Bronchus fibroblast of lung (primary cell): ENCODE measurements at places on chromosomes 5 and 9. TPM values are rescaled to one million over a fixed set of nuclear protein-coding genes. Genes with fewer than 3 reads are reported as not detected.

C9orf152 gene
- total RNA-seq, result not detected in 2 replicates

SNCAIP gene
- 1.3 and 3.3 TPM in 2 replicates for total RNA-seq

SUSD3 gene
- 4.7 and 5.6 TPM in 2 replicates for total RNA-seq

SLC36A2 gene
- total RNA-seq, result not detected in 2 replicates

NTRK2 gene
- under 0.01 TPM in 1 of 2 replicates, not detected in the other for total RNA-seq

EMB gene
- total RNA-seq, result 0.74 and 1.0 TPM in 2 replicates

MACIR gene
- total RNA-seq, result 4.5 and 6.4 TPM in 2 replicates

SPATA31D4 gene
- not detected in 2 replicates for total RNA-seq

C5orf58 gene
- not detected in 2 replicates for total RNA-seq

ANKRD34B gene
- not detected in 2 replicates for total RNA-seq

SMIM33 gene
- not detected in 2 replicates for total RNA-seq

CER1 gene
- total RNA-seq, result not detected in 2 replicates

CD74 gene
- total RNA-seq, result 1.0 and 1.6 TPM in 2 replicates

REEP2 gene
- total RNA-seq, result 18.8 and 22.0 TPM in 2 replicates

GPR150 gene
- total RNA-seq, result 0.34 and 0.59 TPM in 2 replicates

DAB2 gene
- 44.7 and 54.3 TPM in 2 replicates for total RNA-seq

ZNF367 gene
- total RNA-seq, result 3.9 and 5.2 TPM in 2 replicates

FBXL7 gene
- total RNA-seq, result 6.7 and 6.8 TPM in 2 replicates

PPWD1 gene
- 15.1 and 20.8 TPM in 2 replicates for total RNA-seq

EXD3 gene
- 10.9 and 11.1 TPM in 2 replicates for total RNA-seq

NR5A1 gene
- not detected in 2 replicates for total RNA-seq

ROPN1L gene
- 0.45 and 1.3 TPM in 2 replicates for total RNA-seq

HTR1A gene
- total RNA-seq, result not detected in 2 replicates

ATP10B gene
- not detected in 2 replicates for total RNA-seq

AQP3 gene
- total RNA-seq, result 2.4 and 3.5 TPM in 2 replicates

MELK gene
- total RNA-seq, result 45.6 and 54.8 TPM in 2 replicates

SLC6A19 gene
- total RNA-seq, result not detected in 2 replicates

GRXCR2 gene
- total RNA-seq, result not detected in 2 replicates

SOHLH1 gene
- not detected in 2 replicates for total RNA-seq

BHMT gene
- total RNA-seq, result not detected in 2 replicates

CFAP90 gene
- total RNA-seq, result 0.30 and 0.84 TPM in 2 replicates

CNTNAP3 gene
- total RNA-seq, result 2.8 and 2.9 TPM in 2 replicates

PAX5 gene
- not detected in 2 replicates for total RNA-seq

ENTPD2 gene
- not detected in 2 replicates for total RNA-seq

OR2S2 gene
- not detected in 2 replicates for total RNA-seq

NUTM2G gene
- total RNA-seq, result not detected in 2 replicates

ANAPC2 gene
- 10.3 and 15.3 TPM in 2 replicates for total RNA-seq

WDR38 gene
- not detected in 2 replicates for total RNA-seq

SLC6A7 gene
- not detected in 2 replicates for total RNA-seq

TAF1L gene
- total RNA-seq, result not detected in 2 replicates

CATSPER3 gene
- total RNA-seq, result 0.17 and 0.30 TPM in 2 replicates

TXNDC8 gene
- not detected in 2 replicates for total RNA-seq

ARHGEF28 gene
- 9.2 and 10.7 TPM in 2 replicates for total RNA-seq

TMEM232 gene
- total RNA-seq, result 0.45 and 2.2 TPM in 2 replicates

IFNA6 gene
- total RNA-seq, result not detected in 2 replicates

PCDHB9 gene
- total RNA-seq, result not detected in 2 replicates

PPP3R2 gene
- not detected in 2 replicates for total RNA-seq

PRR16 gene
- total RNA-seq, result 23.9 and 28.1 TPM in 2 replicates

CCDC180 gene
- 0.30 and 0.34 TPM in 2 replicates for total RNA-seq

S100Z gene
- not detected in 2 replicates for total RNA-seq

SLIT3 gene
- 0.15 and 0.34 TPM in 2 replicates for total RNA-seq

LOX gene
- total RNA-seq, result 38.8 and 46.7 TPM in 2 replicates

PCDHGA5 gene
- total RNA-seq, result 0.15 and 0.34 TPM in 2 replicates

WNK2 gene
- total RNA-seq, result under 0.01 TPM in 1 of 2 replicates, not detected in the other
